ENCODE measurements at places on chromosomes 3 and 15. TPM values are rescaled to one million over a fixed set of nuclear protein-coding genes. Genes with fewer than 3 reads are reported as not detected.

The GOLGA6D gene
- not detected for total RNA-seq

The ENTPD3 gene
- total RNA-seq, result 0.10 TPM

The MORF4L1 gene
- total RNA-seq, result 484 TPM

The KLHL6 gene
- total RNA-seq, result 24.9 TPM

The CPEB1 gene
- not detected for total RNA-seq

The BCL2A1 gene
- 511 TPM for total RNA-seq

The SCAANT1 gene
- total RNA-seq, result not detected

The CCR1 gene
- total RNA-seq, result 60.7 TPM

The PEX5L gene
- not detected for total RNA-seq

Data from mononuclear cell (primary cell).